ENCODE measurements at places on chromosomes 3 and 15. TPM values are rescaled to one million over a fixed set of nuclear protein-coding genes. Genes with fewer than 3 reads are reported as not detected.

The SLC28A2 gene
- total RNA-seq: not detected

The PARP15 gene
- 7.8 TPM for total RNA-seq

The MUC13 gene
- not detected for total RNA-seq

The IFT122 gene
- total RNA-seq: 22.6 TPM

The CCDC13 gene
- 0.46 TPM for total RNA-seq

The RARB gene
- total RNA-seq: not detected

The GOLGA6D gene
- total RNA-seq: not detected

The ACTR8 gene
- 28.9 TPM for total RNA-seq

The MYL3 gene
- not detected for total RNA-seq

The SUSD5 gene
- total RNA-seq: not detected

DNA sequence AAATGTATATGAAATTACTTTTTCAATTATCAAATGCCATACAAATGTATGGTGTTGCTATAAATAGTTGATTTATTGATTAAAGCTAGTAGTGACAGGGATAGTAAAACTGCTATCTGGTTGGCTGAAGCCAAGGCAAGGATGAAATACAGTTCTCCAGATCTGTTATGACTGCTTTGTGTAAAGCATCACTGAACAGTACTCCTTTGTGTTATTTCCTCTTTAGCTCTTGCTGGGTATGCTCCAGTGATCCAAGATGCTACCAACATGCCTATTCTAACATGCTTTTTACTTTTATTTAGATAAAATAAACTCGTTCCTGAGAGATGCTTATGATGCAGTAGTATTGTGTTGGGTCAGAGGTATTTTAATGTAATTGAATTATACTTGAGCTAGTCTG is 12.4 kb upstream of the UBR1 start:
- H3K27me3 ChIP-seq: peaks cover 6% of the 10 kb centered on the region
- no peaks in the 10 kb centered on the region for H3K36me3 ChIP-seq
- no peak overlapping the region for H3K27ac ChIP-seq
- peaks cover 10% of the 10 kb centered on the region for H3K4me1 ChIP-seq

GRCh38 chr3:53056442-53056841 is 10.6 kb upstream of the SFMBT1 start:
- H3K27ac ChIP-seq: no peak overlapping the region
- H3K4me1 ChIP-seq: no peaks in the 10 kb centered on the region
- H3K36me3 ChIP-seq: no peaks in the 10 kb centered on the region
- DNase-seq: no peak

DNA sequence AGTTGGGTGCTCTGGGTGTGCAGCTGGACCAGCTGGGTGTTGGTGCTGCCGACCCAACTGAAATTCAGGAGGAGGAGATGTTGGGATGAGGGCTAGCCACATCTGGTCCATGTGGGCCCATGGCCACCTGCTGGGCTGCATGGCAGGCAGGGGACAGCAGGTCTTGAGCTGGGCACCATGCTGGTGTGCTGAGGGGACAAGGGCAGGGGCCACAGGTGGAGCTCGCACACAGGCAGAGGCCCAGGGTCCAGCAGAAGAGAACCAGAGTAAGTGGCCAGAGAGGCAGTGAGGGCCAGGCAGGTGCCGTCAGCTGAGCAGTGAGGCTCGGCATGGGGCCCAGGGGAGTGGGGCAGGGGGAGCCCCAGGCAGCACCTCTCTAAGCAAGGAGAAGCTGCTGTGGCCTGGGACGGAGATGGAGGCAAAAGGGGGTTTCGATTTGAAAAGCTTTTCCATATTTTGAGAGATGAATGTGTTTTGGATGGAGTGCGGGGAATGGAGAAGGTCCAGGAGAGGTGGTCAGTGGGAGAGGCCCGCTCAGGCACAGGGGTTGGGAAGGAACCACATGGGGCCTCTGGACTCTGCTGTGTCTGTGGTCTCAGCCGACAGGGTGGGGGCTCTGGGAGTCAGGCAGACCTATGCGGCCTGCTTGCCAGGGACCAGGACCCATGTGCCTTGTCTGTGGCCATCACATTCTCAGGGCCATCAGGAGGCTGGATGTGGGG is 30.5 kb upstream of the PLXNA1 start:
- H3K27me3 ChIP-seq: no peaks in the 10 kb centered on the region
- no peak overlapping the region for H3K4me3 ChIP-seq
- peaks cover 2% of the 10 kb centered on the region for H3K36me3 ChIP-seq
- H3K27ac ChIP-seq: no peak overlapping the region
- peaks cover under 1% of the 10 kb centered on the region for H3K4me1 ChIP-seq
- DNase-seq: no peak

DNA sequence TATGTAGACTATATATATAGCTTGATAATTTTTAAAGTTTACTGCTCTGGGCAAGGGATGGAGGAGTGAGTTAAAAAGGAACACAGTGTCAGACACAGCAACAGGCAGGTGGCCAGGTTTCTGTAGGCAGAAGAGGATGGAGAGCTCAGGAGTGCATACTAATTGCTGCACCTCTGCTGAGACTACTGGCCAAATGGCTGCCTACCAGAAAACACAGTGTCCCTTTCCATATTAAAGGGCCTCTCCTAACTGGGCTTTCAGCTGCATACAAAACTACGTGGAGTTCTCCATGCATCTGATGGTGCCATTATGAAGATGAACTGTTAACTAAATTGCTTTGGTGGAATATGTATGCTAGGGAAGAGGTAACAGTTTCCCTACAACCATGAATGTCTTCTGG is 1.8 kb downstream of the ATP13A4 start:
- DNase-seq: no peak
- no peaks in the 10 kb centered on the region for H3K27me3 ChIP-seq
- H3K4me3 ChIP-seq: no peak overlapping the region
- H3K36me3 ChIP-seq: no peaks in the 10 kb centered on the region

DNA sequence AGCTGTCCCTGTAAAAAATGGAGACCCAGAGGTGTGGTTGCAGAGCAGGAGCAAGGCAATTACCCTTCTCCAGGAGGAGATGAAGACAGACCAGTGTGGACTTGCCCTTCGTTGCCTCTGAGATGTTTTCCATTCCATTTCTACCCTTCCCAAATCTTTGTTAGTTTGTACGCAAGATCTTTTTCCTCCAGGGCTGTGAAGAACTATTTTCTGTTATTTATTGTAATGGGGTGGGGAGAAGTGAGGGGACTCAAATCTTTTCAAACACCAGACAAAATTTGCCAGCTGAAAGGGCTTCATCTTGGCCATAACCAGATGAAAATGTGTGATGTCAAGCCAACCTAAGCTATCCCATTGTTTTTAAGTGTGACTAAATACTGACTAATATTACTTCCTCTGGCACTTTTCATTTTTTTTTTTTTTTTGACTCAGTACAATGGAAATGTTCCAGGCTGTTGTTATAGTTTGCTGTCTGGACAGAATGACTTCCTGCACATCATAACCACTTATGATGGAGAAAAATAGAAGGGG is 271.3 kb upstream of the TPRG1 start:
- no peak overlapping the region for H3K4me3 ChIP-seq
- H3K27ac ChIP-seq: no peak overlapping the region
- DNase-seq: no peak
- H3K36me3 ChIP-seq: no peaks in the 10 kb centered on the region

DNA sequence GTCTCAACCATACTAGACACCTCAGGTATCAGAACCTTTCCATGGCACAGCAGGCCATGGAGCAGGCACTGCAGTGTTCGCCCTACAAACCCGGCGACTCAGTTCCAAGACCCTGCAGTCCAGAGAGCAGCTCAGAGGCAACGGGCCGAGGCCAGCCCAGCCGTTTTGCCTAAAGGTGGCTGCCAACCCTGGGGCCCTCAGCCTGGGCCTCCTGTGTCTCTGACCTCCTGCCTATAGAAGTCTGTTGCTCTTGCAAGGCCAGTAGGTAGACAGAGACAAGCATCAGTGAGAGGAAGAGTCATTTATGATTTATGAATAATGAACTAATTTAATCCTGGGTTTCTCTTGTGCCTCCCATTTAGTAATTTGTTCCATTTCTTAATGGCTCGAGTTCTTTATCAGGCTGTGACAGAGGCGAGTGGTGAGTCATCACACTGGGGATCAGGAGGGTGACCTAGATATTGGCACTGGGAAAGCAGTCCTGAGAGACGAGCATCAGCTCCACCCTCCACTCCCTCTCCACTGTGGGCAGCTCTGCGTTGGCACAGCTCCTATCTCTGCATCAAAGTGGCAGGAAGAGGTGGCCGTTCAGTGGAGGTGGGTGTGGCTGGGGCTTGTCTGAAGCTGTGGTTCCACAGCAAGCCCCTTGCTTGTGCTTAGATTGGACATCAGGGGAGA is 79.8 kb downstream of the ABHD5 start:
- H3K4me1 ChIP-seq: peaks cover 25% of the 10 kb centered on the region
- H3K27me3 ChIP-seq: no peaks in the 10 kb centered on the region
- peak; percentile 52 for DNase-seq
- H3K4me3 ChIP-seq: no peak overlapping the region
- no peak overlapping the region for H3K27ac ChIP-seq

DNA sequence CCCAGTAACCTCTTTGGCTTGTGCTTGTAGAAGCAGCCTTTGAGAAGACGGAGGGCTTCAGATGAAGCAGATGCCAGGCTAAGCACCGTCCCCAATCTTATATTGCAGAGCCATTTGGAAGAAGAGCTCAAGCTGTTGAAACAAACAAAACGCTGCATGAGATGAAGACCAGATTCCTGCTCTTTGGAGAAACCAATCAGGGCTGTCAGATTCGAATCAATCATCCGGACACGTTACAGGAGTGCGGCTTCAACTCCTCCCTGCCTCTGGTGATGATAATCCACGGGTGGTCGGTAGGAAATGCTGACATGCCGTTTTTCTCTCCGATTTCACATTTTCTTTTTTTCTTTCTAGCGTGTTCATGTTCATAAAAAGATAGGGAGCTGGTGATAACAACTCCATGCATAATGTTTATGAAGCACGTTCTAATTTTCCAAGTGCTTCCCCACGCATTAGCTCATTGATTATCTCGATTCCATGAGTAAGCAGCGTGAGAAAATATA is 106.5 kb downstream of the LIPC start:
- no peak for DNase-seq
- H3K4me3 ChIP-seq: no peak overlapping the region
- H3K27ac ChIP-seq: no peak overlapping the region
- H3K4me1 ChIP-seq: no peaks in the 10 kb centered on the region
- H3K36me3 ChIP-seq: no peaks in the 10 kb centered on the region

DNA sequence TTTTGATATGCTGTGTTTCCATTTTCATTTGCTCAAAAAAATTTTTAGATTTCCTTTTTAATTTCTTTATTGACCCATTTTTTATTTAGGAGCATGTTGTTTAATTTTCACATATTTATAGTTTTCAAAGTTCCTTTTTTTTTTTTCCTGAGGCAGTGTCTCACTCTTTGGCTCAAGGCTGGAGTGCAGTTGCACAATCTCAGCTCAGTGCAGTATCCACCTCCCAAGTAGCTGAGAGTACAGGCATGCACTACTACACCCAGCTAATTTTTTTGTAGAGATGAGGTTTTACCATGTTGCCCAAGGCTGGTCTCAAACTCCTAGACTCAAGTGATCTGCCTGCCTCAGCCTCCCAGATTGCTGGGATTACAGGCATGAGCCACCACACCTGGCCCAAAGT is 36.2 kb downstream of the PFN2 start:
- H3K4me3 ChIP-seq: no peak overlapping the region
- no peak for DNase-seq
- no peaks in the 10 kb centered on the region for H3K27me3 ChIP-seq
- H3K4me1 ChIP-seq: peaks cover 17% of the 10 kb centered on the region
- no peak overlapping the region for H3K27ac ChIP-seq
- peaks cover 32% of the 10 kb centered on the region for H3K36me3 ChIP-seq

GRCh38 chr15:50265620-50266019 is at the start of gene HDC:
Gene HDC (minus strand): TSS chr15:50265726. CDS start chr15:50265623, 103 bp downstream.
- no peak within 1 kb of the TSS for H3K4me3 ChIP-seq
- H3K27ac ChIP-seq: no peak within 1 kb of the TSS
- no peak for DNase-seq
- H3K4me1 ChIP-seq: peaks cover 38% of the 10 kb centered on the region
- no peaks in the 10 kb centered on the region for H3K36me3 ChIP-seq

- H3K4me3 ChIP-seq: no peak overlapping the region
- H3K4me1 ChIP-seq: no peaks in the 10 kb centered on the region
- H3K27ac ChIP-seq: no peak overlapping the region
- no peaks in the 10 kb centered on the region for H3K36me3 ChIP-seq
- H3K27me3 ChIP-seq: no peaks in the 10 kb centered on the region
- no peak for DNase-seq
Observed at GRCh38 chr3:130811557-130811956, 64.9 kb upstream of the PIK3R4 start.

GRCh38 chr15:75025548-75026260 is 2.3 kb downstream of the PPCDC start:
- no peaks in the 10 kb centered on the region for H3K27me3 ChIP-seq
- peak overlapping the region; percentile 89 for H3K4me3 ChIP-seq
- peaks cover 18% of the 10 kb centered on the region for H3K4me1 ChIP-seq
- H3K27ac ChIP-seq: no peak overlapping the region
- DNase-seq: no peak
- H3K36me3 ChIP-seq: peaks cover 6% of the 10 kb centered on the region

GRCh38 chr3:50147447-50147846 is 7.7 kb upstream of the SEMA3F start:
- DNase-seq: no peak
- no peak overlapping the region for H3K4me3 ChIP-seq
- H3K36me3 ChIP-seq: no peaks in the 10 kb centered on the region
- H3K27me3 ChIP-seq: no peaks in the 10 kb centered on the region

GRCh38 chr3:126970921-126971320 is 12.0 kb upstream of the PLXNA1 start:
- no peak overlapping the region for H3K4me3 ChIP-seq
- H3K27ac ChIP-seq: no peak overlapping the region
- H3K4me1 ChIP-seq: no peaks in the 10 kb centered on the region
- no peaks in the 10 kb centered on the region for H3K36me3 ChIP-seq
- DNase-seq: no peak

GRCh38 chr3:13537244-13537908 is 11.5 kb upstream of the FBLN2 start:
- H3K4me3 ChIP-seq: no peak overlapping the region
- no peaks in the 10 kb centered on the region for H3K36me3 ChIP-seq

GRCh38 chr15:49296258-49296657 is 126.2 kb downstream of the GALK2 start:
- H3K27me3 ChIP-seq: no peaks in the 10 kb centered on the region
- peaks cover 72% of the 10 kb centered on the region for H3K36me3 ChIP-seq
- peaks cover 10% of the 10 kb centered on the region for H3K4me1 ChIP-seq
- DNase-seq: no peak

DNA sequence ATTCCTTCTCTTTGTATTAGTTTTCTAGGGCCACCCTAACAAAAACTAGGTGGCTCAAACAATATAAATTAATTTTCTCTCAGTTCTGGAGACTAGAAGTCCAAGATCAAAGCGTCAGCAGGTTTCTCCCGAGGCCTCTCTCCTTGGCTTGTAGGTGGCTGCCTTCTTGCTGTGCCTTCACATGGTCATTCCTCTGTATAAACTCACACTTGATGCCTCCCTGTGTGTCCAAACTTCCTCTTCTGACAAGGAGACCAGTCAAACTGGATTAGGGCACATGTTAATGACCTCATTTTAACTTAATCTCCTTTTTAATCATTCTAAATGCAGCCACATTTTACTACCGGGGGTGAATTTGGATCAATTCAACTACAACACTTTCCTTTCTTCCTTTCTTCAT is 691.1 kb downstream of the DIPK2A start:
- no peak overlapping the region for H3K27ac ChIP-seq
- H3K4me1 ChIP-seq: no peaks in the 10 kb centered on the region
- no peaks in the 10 kb centered on the region for H3K36me3 ChIP-seq
- H3K27me3 ChIP-seq: no peaks in the 10 kb centered on the region
- H3K4me3 ChIP-seq: no peak overlapping the region
- no peak for DNase-seq
